ENCODE measurements at places on chromosomes 11 and 22.

GRCh38 chr11:62338218-62338617 lies 970 bp downstream of the ASRGL1 start:
- no peak for DNase-seq

DNA sequence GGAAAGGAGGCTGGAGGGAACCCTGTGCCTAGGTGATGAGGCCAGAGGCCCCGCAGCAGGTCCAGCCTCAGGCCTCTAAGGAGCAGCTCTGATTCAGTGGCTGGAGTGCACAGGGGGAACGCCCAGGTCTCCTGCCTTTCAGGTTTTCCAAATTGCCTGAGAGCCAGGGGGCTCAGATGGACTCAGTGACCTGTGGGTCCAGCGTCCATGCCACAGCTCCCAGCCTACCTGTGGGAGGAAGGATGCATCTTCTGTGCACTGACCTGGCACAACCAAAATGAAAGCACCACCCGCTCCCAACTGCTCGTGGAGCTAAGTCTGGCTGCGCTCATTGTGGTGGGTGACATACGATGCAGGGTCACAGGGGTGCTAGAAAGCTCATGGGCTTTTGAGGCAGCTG lies 82.8 kb downstream of the FEZ1 start:
- no peak for DNase-seq

GRCh38 chr22:50186181-50186714 lies 535 bp downstream of the TRABD start:
- no peak for DNase-seq

GRCh38 chr11:62147545-62147944 lies 23.7 kb downstream of the INCENP start:
- no peak for DNase-seq

GRCh38 chr22:44940130-44940529 lies 69.7 kb downstream of the PHF21B start:
- no peak for DNase-seq

DNA sequence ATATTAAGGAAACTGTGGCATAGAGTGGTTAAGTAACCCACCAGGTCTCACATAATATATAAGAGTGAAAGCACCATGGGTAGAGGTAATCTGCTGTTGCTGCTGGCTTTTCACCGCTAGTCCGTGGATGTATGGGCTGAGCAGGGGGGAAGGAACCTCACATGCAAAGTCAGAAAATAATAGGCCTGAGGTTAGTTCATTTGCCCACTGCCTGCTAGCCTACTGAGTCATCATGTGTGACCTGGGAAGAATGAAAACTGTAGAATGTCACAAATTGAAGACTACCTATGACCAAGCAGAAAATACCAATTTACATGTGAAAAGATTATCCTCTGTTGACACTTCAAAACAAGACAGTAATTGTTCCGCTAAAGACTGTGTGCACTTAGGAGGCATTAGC lies 560.1 kb upstream of the FAT3 start:
- no peak for DNase-seq

- DNase-seq: no peak
Measured at GRCh38 chr22:37023743-37024338, 4.3 kb downstream of the MPST start.

DNA sequence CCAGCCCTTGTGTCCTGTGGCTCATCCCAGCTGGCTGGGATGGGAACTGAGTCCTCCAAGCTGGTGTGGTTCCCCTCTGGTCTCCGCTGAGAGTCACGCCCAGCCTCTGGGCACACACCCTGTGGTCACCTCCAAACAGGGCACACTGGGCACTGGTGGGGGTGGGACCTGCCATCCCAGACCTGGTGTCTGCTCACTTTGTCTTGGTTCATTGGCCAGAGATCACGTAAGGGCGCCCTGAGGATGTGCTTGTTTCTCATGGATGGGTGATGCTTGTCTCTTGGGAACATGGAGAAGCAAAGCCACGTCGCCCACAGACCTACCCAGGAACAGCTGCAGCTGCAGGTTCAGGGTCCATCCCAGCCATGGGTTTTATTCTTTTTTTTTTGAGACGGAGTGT lies 43.1 kb downstream of the LRP5 start:
- DNase-seq: no peak

GRCh38 chr22:20392983-20393704 lies 807 bp upstream of the ZNF74 start:
- DNase-seq: no peak
